Stimulated activated CD4-positive, alpha-beta T cell treated with anti-CD3 and anti-CD28 coated beads, Interleukin-1b, Interleukin-23, amount 100 ng/mL, for 24 hours (primary cell): ENCODE measurements at places on chromosomes 11 and 22.

DNA sequence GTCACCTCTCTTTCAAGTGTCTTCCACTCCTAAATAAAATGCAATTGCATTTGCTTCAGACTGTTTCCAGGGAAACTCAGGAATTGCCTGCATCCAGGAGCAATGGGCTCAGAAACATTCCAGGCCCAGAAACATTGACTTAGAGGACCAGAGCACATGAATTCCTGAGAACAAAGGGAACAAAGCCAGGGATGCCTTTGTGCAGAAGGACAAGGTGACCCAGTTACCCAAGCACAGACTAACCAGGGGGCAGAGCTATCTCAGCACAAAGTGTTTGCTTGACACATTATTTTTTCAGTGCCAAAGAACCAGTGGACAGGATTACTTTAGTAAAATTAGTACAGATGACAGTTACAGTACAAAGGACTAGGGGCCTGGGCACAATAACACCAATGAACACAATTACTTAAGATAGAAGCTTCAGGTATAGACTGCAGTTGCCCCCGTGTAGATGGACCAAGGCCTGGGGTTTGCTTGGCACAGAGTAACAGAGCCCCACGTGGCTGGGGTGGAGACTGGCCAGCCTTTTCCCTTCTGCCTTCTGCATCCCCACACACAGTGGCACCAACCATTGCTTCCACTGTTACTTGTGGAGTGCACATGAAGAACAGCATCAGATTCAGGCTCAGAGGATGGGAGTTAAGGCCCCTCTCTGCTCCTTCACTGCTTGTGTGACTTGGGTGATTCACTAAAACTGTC lies 500.8 kb downstream of the INSC start:
- no peak for DNase-seq

DNA sequence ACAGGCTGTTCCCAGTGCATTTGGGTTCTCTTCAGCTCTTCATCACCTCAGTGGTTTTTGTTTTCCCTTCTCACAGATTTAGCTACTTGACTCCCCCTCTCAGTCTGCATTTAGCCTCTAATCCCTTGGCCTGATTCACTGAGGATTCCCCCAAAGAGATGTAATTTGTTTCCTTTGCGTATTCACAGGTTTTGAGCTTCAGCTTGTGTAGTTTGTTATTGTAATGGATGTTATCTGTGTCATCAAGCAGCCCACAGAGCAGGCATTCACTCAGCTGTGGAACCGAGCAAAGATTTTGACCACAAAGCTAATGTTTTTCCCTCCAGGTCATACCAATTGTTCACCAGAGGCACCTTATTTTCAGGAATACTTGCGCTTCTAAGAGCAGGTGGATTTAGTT lies 6.4 kb upstream of the ME3 start:
- DNase-seq: no peak

- no peak for DNase-seq
Measured at GRCh38 chr11:128691802-128692752, 1.8 kb upstream of the FLI1 start.

GRCh38 chr11:4580124-4580523 lies 1.4 kb upstream of the OR52I2 start:
- no peak for DNase-seq

- no peak for DNase-seq
Measured at GRCh38 chr11:83241291-83241946, 44.7 kb downstream of the CCDC90B start.

- DNase-seq: no peak
Measured at GRCh38 chr11:2321311-2321683, 19.5 kb downstream of the TSPAN32 start.

GRCh38 chr11:31910950-31911576 lies 99.9 kb upstream of the PAX6 start:
- no peak for DNase-seq

DNA sequence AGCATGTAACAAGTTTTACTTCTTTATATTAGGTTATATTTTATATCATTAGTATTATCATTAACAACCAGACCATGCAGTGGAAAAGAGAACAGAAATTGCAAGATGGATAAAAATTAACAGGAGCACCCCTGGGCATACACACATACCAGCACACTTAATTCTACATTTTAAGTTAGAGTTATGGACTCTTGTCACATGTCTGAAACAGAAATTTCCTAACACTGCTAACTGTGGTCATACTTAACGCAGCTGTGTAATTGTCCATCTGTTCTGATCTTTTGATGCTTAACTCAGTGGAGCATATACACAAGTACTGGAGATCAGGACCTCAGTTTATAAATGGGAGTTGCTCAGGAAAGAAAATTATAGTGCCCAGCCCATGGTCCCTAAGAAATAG lies 358 bp downstream of the OR52H1 start:
- DNase-seq: no peak

- no peak for DNase-seq
Measured at GRCh38 chr11:76686261-76687079, 15.9 kb upstream of the LRRC32 start.

- no peak for DNase-seq
Measured at GRCh38 chr11:66068923-66069714, 953 bp upstream of the PACS1 start.

DNA sequence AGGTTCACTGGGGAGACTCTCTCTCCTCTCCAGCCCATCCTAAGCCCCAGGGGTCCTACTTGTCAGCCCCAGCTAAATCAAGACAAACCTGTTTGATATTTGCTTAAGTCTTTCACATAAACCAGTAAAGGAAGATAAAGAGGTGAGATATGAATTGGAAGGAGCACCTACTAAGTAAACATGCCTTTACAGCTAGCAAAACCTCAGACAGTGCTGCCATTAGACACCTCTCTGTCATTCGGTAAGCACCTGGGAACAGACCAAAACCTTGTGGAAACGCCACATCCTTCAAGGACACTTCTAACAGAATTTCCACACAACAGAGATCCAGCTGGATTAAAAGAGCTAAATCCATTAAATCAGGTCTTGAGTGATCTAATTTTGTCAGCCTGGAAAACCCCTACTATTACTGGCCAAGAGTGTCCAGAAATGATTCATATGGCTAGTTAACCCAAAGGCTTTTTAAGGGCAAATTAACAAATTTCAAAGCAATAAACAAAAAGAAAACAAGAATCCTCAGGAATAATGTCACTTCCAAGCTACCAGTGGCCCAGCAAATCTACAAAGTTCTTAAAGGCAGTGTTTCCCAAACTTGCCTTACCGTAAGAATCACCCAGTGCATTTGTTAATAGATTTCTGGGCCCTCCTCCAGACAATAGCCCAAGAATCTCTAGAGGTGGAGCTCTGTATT lies 2.4 kb downstream of the VPS37C start:
- DNase-seq: no peak

DNA sequence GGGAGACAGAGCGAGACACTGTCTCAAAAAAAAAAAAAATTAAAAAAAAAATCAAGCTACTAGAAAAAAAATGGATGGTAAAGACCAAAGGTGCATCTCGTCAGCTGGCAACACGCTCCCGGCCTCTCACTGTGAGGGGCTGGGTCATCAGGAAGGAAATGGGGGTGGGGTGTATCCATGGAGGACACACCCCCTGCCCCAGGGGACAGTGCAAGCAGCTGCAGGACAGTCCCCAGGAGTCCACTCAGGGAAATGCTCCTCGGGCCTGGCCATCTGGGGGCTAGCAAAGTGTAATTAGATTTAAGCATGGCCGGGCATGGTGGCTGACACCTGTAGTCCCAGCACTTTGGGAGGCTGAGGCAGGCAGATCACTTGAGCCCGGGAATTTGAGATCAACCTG lies 23.1 kb downstream of the TTLL1 start:
- DNase-seq: no peak

DNA sequence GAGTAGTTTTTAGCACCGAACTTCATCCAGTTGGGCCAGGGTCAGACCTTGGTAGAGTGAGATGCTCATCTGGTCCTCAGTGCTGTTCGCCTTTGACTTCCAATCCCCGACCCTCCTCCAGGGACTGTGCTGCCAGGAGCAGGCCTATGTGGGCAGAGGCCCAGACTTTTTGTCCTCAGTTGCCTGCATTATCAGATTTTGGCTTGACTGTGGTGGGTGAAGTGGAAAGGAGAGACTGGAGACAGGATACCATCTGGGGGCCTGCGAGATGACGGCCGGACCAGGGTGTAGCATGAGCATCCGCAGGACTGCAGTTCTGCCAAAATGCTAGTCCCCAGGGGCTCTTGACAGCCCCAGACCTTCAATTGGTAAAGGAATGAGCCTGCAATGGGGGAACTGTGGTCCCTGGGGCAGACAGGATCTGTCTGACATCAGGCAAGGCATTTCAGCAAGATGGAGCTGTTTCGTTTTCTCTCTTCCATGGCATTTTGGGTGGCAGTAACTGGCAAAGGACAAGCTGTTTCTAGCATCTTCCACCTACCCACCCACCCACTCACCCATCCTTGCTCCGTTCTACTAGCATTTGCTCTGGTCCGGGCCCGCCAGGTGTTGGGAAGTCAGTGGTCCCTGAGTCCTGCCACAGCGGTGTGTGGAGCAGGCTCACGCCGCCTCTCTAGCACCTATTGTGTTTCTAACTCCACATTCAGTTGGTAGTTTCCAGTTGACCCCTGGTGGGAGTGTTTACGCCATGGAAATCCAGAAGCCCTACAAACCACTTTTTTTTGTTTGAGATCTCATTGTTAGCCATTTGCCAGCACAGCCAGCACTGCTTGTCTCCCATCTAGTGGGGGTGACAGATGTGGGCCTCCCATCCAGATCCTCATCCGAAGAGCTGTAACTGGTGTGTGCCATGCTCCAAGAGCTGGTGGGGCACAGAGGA lies 53.5 kb downstream of the OTOG start:
- no peak for DNase-seq

DNA sequence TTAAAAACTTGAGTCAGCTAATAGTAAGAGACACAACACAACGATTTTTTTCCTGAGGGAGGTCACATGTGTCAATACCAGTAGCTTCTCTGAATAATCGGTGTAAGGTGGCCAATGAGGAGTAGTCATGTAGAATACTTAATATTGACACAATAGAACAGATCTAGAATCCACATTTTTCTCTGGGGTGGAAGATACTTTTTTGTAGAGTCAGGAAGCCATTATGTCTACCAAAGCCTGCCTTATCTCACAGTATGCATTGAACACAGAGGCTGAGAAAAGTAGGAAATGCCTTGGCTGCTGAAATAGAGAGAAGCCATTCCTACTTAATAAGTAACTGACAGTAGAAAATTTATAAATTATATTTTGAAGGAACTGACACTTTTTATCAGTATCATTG lies 725.0 kb downstream of the METTL15 start:
- no peak for DNase-seq

- no peak for DNase-seq
Measured at GRCh38 chr22:45552580-45553350, 50.1 kb downstream of the FBLN1 start.

GRCh38 chr11:19763330-19763729 lies 50.7 kb downstream of the NAV2 start:
- no peak for DNase-seq

- no peak for DNase-seq
Measured at GRCh38 chr11:104484804-104485554, 321.0 kb upstream of the PDGFD start.

- no peak for DNase-seq
Measured at GRCh38 chr11:65764434-65764833, 16.3 kb downstream of the AP5B1 start.

DNA sequence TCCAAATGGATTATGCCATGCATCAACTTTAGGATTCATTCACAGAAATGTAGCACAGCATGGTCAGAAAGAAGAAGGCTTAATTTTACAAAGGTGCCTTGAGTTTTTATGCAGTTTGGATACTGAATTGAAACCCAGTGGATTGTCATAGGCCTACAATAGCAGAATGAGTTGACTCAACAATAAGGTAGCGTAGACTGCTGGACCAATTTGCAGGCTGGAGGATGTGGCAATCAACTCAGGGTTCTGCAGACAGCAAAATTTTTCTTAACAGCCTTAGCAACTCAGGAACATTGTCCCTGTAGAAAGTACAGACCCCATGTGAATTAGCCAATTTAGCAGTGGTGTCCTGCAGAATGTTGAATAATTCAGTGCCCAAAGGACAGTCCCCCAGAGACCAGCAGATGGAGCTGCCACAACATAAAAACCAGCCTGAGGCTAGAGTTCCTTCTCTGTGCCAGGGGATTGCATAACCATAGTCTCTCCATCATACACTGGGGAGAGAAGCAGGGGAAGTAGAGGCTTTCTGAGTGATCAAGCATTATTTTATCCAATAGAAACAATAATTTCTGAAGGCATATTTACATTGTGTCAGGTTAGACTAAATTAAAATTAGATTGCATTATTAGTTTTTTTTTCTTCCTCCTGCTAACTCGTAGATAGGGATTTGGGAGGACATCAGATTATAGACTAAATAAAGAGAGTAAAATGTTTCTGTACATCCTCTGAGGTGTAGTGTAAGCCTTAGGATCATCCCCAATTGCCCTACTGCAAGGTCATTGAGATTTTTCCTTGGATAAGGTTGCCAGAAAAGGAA lies 20.3 kb upstream of the MRPL17 start:
- no peak for DNase-seq

DNA sequence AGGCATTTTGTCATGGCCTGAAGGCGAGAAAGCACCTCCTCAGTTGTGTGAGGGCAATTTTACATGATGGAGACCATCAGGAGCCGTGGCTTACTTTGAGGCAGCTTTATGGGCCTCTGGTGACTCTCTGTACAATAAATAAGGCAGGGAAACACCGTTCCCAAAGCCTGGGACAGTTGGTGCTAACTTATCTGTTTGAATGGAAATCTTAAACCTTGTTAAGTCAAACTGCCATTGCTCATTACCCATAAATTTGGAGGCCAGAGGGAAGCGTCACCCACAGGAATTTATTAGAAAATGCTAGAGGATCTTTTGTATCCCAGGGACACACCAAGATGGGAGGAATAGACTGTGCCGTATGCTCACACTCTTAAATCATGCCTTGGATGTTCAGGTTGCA lies 1156.9 kb downstream of the BRD1 start:
- no peak for DNase-seq

- DNase-seq: no peak
Measured at GRCh38 chr11:92644595-92645445, 324.6 kb upstream of the MTNR1B start.

DNA sequence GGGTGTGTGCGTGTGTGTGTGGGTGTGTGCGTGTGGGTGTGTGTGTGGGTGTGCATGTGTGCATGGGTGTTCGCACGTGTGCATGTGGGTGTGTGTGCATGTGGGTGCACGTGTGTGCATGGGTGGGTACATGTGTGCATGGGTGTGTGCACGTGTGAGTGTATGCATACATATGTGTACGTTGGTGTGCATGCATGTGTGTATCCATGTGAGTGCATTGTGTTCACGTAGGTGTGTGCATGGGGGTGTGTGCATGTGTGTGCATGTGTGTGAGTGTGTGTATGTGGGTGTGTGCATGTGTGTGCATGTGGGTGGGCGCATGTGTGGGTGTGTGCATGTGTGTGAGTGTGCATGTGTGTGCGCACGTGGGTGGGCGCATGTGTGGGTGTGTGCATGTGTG lies 19.9 kb upstream of the APOBEC3A start:
- no peak for DNase-seq

- no peak for DNase-seq
Measured at GRCh38 chr11:65401803-65402248, 15.4 kb downstream of the FRMD8 start.

GRCh38 chr11:14638561-14638960 lies 5.0 kb upstream of the PDE3B start:
- DNase-seq: no peak
